CD4-positive, alpha-beta T cell treated with Interleukin-6 at 100 ng/mL for 8 hours (primary cell): ENCODE measurements at places on chromosomes 16 and 17.
A peak's percentile ranks its signal among the peaks of the same experiment; 100 is the strongest.

DNA sequence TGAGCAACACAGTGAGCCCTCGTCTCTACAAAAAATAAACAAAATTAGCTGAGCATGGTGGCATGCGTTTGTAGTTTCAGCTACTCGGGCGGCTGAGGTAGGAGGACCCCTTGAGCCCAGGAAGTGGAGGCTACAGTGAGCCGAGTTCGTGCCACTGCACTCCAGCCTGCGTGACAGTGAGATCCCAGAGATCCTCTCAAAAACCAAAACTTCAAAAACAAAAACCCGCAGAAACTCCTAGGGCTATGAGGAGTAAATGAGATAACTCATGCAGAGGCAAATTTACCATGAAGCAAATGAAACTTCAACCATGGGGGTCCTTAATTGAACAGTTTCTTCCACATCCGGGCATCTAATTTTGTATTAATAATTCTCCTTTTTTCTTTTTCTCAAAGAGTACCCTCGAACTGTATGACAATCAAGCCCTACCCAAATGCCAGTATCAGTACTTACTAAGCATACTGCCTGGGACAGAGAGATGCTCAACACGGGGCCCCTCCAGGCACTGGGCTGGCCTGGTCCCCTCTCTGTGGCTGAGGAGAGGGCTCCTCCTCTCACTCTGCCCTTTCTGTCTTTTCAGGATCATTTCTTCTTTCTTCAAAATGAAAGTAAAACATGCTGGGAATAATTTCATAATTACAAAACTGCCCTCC, 789 bp upstream of the PIPOX start:
- DNase-seq = no peak

- DNase-seq = peak; percentile 17
These were observed 23.4 kb downstream of the WWOX start for GRCh38 chr16:78122774-78123315.

DNA sequence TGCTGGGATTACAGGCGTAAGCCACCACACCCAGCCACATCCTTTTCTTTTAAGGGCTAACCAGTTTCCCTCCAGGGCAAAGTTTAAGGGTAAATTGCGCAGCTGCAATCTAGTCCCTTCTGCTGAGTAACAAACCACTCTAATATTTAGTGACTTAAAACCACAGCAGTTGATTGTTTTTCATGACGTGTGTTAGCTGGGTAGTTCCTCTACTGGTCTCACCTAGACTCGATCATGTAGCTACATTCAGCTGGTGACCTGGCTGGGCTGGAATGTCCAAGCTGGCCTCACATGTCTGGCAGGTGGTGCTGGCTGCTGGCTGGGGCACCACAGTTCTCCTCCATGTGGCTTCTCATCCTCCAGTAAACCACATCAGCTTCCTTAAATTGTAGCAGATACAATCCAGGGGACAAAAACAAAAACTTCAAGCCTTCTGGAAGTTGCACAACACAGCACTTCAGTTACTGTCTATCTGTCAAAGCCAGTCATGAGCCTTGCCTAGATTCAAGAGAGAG, 75.5 kb downstream of the GPRC5B start:
- no peak for DNase-seq

GRCh38 chr17:73640691-73641090, 3.6 kb downstream of the SDK2 start:
- no peak for DNase-seq

GRCh38 chr17:16962804-16963203, 9.1 kb downstream of the TNFRSF13B start:
- no peak for DNase-seq

DNA sequence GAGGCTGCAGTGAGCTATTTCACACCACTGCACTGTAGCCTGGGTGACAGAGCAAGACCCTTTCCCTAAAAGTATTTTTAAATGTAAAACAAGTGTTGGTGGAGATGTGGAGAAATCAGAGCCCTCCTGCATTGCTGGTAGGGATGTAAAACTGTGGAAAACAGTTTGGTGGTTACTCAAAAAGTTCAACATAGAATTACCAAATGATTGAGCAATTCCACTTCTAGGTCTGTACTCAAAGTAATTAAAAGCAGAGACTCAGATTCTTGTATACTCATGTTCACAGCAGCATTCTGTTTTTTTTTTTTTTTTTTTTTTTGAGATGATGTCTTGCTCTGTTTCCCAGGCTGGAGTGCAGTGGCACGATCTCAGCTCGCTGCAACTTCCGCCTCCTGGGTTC, 141.8 kb downstream of the PITPNC1 start:
- DNase-seq = no peak

- no peak for DNase-seq
These were observed 210.4 kb upstream of the N4BP1 start for GRCh38 chr16:48820379-48820778.

- no peak for DNase-seq
These were observed 489.9 kb downstream of the SHISA9 start for GRCh38 chr16:13391337-13391736.

GRCh38 chr16:56848029-56848936, 16.7 kb upstream of the SLC12A3 start:
- DNase-seq = no peak

GRCh38 chr17:80523054-80523744, 21.4 kb upstream of the RPTOR start:
- DNase-seq = no peak

DNA sequence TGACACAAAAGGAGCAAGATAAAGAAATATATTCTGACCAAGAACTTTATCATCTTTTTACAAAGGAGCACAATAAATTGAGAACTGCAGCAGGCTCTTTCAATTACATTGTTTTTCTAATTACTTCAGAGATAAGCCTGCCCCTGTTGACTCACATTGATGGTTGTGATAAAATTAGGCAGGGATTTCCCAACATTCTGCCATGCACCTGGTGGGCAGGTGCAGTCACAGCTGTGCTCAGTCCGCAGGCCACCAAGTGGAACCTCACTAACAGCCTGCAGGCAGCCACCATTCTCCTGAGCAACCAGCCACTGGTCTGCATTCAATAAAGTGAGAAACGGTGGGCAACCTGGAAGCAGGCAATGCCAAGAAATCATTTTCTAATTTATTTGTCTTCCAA, 5.1 kb downstream of the FANCA start:
- DNase-seq = no peak

DNA sequence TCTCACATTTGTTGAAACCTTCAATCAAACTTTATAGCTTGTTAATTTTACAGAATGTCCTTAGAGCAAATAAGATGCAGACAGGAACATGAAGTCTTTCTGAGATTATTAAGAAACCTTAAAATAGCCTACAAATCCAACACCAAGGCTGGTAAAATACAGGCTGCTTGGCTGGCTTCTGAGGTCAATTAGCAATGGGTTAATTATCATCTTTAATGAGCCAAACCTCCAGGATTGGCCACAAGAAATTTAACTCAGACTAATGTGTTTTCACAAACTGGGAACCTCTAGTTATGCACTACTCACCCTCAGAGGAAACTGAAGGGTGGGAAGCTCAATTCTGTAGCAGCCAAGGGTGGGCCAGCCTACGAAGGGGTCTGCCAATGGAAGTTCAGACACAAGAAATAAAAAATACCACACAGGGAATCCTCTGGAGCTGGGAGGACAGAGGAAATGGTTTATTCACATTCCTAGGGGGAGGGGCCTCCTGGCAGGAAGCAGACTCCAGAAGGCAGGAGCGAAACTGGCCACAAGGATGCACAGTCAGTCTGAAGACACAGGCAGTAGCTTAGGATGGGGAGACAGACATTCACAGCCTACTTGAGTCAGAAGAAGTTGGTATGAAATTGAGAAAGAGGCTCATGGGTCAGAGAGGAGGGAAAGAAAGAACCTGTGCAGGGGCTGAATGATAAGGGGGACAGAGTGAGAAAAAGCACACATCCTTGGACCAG, 36.1 kb downstream of the HIC1 start:
- no peak for DNase-seq

DNA sequence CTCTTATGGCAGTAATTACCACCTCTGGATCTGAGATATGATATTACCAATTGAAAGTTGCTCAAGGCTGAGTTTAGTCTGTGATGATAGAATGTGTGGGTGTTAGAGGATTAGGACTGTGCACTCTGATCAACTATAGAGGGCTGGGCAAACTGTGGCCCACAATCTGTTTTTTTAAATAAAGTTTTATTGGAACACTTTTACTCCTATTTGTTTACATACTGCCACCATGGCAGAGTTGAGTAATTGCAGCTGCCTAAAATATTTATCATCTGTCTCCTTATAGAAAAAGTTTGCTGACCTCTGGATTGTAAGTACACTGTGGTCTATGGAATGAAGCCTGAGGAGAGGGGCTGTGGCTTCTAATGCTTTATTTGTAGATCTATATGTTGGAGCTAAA, 71.5 kb upstream of the N4BP1 start:
- DNase-seq = no peak

- no peak for DNase-seq
These were observed 29.6 kb upstream of the MRC2 start for GRCh38 chr17:62597920-62598319.

- no peak for DNase-seq
These were observed 15.9 kb downstream of the EPOP start for GRCh38 chr17:38658741-38659345.

DNA sequence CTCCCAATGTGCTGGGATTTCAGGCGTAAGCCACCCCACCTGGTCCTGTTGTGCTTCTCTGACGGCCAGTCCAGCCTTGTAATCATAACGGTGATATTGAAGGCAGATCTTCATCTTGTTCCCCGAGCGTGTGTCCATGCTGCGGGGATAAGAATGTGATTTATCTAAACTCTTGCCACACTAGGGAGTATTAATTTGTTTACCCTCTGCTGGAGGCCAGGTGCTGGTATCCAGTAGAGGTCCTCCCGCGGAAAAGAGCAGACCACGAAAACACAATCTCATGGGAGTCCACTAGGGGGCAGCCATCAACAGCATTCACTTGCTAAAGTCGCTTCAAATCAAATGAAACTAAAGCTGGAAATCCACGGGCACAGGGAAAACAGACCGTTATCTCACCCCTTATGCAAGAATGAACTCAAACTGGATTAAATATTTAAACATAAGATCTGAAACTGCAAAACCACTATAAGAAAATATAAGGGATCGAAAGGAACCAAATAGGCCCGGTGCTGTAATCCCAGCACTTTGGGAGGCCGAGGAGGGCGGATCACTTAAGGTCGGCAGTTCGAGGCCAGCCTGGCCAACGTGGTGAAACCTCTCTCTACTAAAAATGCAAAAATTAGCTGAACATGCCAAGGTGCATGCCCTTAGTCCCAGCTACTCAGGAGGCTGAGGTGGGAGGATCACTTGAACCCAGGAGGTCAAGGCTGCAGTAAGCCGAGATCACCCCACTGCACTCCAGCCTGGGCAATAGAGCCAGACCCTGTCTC, 22.3 kb upstream of the RBBP6 start:
- DNase-seq = peak; percentile 73

DNA sequence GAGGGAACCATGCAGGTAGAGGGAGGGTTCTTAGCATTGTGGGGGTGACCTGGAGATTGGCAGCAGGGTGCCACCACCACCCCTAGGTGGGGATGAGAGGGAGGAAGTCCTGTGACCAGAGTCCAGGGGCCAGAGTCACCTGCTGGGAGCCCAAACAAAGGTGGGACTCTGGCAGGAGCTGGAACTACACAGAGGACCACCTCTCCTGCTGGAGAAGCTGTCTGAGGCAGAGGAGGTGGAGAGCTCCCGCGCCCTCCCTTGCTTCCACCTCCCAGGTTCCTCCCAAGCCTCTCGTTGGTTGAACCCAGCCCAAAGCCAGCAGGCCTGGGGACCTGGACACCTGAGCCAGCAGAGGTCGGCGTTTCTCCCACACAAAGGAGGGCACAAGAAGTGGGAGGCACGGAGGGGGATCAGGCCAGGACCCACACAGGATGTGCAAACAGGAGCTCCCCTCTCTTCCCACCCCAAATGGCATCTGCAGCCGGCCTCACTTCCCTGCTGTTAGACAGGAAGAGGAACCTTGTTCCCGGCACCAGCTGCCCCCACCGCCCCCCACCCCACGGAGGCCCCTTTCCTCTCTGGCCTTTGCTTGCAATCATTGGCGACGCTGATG, 154.6 kb downstream of the SEC14L1 start:
- no peak for DNase-seq

DNA sequence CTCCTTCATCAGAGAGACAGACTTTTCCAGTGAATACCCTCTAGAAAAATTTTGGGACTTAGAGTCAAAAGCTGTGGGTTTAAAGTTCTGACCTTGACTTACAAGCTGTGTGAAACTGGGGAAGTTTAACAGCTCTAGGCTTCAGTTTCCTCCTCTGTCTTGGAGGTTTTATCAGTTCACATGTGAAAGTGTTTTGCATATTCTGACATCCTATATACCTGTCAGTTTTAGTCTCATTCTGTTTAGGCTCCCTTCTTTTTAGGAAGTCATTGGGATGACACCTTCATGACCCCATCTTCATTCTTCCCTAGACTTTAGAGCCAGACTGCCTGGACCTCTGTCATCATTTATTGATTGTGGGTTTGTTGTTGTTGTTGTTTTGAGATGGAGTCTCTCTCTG, 44.4 kb downstream of the YPEL2 start:
- no peak for DNase-seq

DNA sequence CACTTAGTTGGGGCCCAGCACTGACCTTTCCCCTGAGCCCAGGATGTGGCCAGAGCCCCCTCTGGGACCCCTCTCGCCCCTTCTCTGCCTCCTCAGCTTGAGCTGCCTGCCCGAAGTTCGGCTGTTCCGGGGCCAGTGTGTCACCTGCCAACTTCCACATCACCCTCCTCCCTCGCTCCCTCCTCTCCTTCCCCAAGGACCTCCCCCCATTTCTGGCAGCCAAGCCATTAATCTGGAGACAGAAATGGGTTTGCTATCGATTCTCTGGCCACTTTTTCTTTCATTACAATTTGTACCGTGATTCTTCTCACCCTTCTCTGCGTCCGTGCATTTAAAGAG, 8.8 kb upstream of the ADAM11 start:
- DNase-seq = no peak

- DNase-seq = no peak
These were observed 1.2 kb downstream of the SEPHS2 start for GRCh38 chr16:30444231-30445148.

DNA sequence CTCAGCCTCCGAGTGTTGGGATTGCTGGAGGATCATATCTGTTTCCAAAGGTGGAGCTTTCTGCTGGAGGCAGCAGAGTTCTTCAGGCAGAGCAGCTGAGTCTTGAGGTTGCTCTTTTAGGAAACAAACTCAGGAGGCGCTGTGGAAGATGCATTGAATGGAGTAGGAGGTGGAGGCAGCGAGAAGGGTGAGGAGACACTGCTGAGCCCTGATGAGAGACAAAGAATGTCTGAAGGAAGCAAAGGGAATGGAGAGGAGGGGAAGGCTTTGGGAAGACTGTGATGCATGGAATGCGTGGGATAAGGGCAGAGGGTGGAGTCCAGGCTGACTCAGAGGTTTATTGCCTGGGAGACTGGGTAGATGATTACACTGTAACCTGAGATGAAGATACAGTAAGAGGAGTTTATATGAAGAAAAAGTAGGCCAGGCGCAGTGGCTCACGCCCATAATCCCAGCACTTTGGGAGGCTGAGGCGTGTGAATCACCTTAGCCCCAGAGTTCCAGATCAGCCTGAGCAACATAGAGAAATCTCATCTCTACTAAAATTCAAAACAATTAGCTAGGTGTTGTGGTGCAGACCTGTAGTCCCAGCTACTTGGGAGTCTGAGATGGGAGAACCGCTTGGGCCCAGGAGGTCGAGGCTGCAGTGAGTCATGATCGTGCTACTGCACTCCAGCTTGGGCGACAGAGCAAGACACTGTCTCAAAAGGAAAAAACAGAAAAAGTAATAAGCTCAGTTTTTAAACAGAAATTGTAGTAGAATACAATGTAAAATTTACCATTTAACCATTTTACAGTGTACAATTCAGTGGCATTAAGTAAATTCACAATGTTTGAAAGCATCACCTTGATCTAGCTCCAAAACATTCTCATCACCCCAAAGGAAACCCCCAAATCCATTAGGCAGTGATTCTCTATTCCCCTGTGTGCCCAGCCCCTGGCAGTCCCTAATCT, 17.8 kb upstream of the TMEM219 start:
- DNase-seq = no peak
